ENCODE measurements at places on chromosomes 2 and 18.
A peak's percentile ranks its signal among the peaks of the same experiment; 100 is the strongest.

DNA sequence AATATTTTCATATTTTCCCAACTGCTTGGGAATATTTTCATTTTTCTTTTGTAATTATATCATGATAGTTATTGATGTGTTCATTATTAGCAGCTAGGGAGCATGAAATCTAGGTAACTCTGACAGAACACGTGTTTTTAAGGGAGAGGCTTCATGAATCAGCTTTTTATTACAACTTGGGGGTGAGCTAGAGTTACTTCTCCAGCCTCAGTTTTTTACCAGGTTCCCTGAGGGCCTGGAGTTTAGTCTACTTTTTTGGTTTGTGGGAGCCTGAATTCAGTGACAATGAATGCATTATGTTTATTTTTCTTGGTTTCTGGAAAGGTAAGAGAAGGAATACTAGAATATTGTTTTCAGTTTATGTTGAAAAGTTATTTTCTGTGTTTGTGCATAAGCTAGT is 18.0 kb downstream of the NAB1 start:
- DNase-seq = no peak

DNA sequence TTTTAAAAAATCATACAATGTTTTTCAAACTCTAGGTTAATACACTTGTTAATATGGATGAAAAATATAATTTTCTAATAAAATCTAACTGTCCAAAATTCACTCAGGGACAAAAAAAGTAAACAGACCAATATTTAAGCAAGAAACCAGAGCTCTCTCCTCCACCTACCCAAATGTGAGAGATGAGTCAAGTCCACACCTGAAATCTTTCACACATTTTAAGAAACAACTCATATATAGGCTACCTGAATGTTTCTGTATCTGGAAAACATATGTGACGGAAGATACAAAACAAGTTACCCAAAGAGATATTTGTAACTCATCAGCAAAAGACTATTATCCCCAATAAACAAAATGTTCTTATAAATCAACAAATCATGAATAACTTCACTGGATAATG is 20.2 kb downstream of the ZNF516 start:
- no peak for DNase-seq

- no peak for DNase-seq
These were observed 251.5 kb upstream of the MEX3C start for GRCh38 chr18:51448949-51449348.

GRCh38 chr18:55109818-55110414 is 150.7 kb upstream of the CCDC68 start:
- DNase-seq = no peak

DNA sequence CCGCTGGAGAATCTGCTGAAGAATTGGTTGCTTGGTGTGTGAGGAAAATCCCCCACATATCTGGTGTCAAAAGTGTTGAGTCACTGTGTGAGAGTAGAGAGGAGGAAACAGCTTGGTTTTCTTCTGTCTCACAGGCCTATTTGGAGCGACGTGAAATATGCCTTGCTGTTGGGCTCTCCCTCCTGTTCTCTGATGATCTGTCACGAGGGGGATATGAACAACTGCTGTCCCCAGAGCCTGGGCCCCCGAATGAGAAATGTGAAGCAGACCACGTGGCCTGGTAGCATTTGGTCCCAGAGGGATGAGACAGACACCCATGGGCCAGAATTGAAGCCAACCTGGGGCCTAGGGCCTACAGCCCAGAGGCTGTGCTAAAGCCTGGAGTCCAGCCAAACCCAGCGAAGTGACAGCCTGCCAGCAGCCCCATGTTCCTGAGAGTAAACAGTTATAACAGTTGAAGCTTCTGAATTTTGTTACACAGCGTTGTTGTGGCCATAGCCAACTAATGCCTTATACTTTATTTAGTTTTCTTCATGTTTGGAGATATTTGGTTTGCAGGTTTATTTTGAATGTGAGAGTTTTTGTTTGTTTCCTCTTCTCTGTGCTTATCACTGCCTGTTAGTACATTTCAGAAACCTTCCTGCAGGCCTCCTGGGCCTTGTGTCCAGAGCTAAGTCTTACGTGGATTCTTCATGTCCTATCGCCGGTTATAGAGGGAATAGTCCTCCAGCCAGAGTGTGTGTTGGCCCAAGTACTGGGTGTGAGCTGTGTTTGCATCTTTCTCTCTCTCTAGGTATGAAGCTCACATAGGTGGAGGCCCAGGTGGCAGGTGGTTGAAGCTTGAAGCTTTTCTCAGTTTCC is 18.7 kb upstream of the COLEC12 start:
- DNase-seq = peak; percentile 43

- peak; percentile 35 for DNase-seq
These were observed 1.6 kb downstream of the KLHL29 start for GRCh38 chr2:23386339-23387220.

GRCh38 chr2:133676392-133677130 is 108.3 kb upstream of the NCKAP5 start:
- no peak for DNase-seq

GRCh38 chr2:69151931-69152330 is 139.0 kb downstream of the ANTXR1 start:
- DNase-seq = no peak

GRCh38 chr18:41829647-41830516 is 125.2 kb upstream of the PIK3C3 start:
- DNase-seq = peak; percentile 18

GRCh38 chr2:102060792-102061191 is 69.0 kb downstream of the IL1R2 start:
- no peak for DNase-seq

DNA sequence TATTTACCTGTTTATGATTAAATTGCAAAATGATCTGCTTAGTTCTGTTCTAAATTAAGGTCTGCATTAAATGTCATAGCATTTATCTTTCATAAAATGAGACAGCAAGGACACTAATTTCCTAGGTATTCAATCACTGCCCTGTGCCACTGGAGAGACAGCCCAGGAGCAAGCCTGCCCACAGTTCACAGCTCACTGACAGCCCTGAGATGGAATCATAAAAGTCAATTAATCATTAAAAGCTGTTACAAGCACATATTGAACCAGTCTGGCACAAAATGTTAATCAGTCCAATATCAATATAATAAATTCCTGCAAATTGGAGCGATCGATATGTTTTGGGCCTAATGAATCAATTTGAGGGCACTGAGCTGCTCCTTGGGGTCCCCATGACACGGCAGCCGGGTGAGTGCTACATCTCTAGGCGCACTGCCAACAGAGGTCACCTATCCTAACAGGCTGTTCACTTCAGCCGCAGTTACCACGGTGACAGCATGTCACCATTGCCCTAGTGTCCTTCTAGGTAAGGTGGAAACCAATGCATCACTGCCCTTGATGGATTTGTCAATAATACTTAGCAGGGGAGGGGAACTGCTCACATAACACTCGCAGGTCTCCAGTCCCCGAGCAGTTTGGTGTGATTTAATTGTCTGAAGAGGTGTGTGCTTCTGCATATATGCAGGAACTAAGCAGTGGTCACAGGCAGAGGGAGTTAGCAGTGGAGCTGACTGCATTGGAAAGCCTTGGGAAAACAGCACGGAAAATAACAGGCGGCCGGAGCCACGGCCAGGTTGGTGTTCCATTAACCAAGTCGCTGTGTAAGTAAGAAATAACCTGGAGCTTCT is 47.3 kb downstream of the POU3F3 start:
- no peak for DNase-seq

- DNase-seq = peak; percentile 97
These were observed 25.2 kb downstream of the PSD4 start for GRCh38 chr2:113198790-113199612.

DNA sequence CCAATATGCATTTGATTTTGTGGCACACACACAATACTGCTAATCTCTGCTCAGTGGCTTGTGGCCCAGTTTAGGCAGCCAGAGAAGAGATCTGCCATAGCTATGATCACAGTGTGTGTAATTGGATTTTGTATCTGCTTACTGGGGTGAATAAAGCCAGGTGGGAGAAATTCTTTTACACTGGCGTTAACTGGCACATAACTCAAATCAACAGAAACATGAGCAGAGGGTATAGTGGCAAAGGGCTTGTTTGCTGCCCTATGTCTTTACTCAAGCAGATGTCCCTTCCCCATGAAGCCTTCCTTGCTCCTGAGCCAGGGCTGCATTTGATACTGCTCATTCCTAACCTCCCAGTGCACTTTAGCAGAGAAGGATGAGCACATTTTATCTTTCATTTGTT is 28.5 kb downstream of the STON1 start:
- DNase-seq = no peak

- no peak for DNase-seq
These were observed 10.2 kb downstream of the RNASEH1 start for GRCh38 chr2:3547915-3548314.

DNA sequence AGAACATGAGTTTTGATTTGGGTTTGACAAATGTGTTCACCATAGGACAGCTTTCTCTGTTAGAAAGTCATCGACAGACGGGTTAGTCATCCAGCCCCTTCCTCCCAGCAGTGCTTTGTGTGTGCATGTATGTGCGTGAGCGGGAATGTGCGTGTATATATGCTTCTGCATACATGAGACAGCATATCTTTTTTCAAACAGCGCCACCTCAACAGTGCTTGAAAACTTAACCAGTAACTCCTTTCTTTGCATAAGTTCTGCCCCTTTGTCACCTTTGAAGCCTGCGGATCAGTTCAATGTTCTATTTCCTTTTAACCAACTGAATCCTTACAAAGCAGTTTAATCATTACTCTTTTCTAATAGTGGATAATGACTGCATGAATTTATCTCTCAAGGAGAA is 351.4 kb downstream of the LPIN1 start:
- DNase-seq = no peak

GRCh38 chr2:171651667-171652415 is 35.4 kb upstream of the DYNC1I2 start:
- no peak for DNase-seq

DNA sequence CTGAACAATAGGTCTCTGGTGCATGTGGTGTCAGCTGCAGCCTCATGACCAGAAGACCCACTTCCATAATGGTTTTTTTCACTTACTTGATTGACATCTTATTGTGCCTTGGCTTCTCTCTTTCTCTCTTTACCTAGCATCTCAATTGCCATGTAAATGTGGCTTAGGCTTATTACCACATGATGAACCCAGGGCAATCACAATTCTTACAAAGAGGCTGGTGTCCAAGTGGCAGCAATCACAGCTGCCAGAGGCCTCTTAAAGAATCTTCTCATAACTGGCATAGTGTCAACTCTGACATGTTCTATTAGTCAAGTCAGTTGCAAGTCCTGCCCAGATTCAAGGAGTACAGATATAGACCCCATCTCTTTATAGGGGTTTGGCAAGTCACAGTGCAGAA is 1224.8 kb downstream of the SUCLG1 start:
- no peak for DNase-seq

- DNase-seq = no peak
These were observed 520.9 kb downstream of the CPS1 start for GRCh38 chr2:211077216-211077767.

- no peak for DNase-seq
These were observed 76.5 kb downstream of the BABAM2 start for GRCh38 chr2:27967076-27967475.

DNA sequence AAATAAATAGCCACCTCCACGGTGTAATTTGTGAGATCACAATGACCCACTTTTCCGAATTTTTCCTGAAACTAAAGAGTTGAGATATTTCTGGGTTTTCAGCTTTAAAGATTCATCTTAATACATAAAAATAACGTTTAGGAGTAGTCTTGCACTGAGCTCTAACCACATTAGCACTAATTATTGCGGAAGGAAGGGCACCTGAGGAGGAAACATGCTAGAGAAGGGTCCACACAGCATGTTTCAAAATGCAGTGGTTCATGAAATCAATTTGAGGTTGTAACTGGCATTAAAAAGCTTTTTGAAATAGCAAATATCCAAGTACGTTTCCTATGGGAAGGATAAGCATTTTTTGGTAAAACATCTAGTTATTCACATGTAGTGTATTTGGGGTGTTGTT is 8.4 kb downstream of the INPP4A start:
- DNase-seq = no peak

DNA sequence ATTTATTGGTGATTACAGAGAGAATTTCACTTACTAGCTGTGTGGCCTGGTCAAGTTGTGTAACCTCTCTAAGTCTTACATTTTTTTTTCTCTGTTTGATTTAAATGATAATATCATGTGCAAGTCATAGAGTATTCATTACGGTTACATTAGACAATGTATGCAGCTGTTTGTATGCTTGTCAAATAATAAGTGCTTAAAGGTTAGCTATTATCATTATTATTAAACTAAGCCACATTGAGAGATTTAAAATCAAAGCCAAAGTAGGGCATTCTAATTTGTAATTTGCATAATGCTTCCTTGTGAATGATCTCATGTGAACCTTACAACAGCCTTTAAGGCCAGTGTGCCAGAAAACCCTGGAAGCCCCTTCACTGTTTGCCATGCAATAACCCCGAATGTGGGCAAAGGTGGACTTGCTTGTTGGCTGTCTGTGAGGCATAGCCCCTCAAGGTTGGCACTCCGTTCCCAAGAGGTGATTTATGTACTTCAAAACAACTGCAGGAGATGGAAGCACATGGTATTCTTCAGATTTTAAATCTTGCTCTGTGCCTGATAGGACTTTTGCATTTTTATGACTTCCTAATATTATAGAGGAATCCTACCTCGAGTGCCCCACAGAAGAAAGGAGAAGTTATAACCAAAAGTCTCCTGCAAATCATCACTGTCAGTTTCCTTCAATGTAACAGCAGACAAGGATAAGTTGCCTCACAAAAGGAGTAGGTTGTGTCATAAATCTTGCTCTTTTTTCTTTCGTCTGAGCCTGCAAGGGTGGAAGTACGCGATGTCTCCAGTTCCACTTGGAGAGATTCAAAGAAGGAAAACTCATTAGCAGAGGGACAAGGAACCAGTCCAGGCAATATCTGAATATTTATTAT is 272.0 kb downstream of the TGIF1 start:
- DNase-seq = no peak

DNA sequence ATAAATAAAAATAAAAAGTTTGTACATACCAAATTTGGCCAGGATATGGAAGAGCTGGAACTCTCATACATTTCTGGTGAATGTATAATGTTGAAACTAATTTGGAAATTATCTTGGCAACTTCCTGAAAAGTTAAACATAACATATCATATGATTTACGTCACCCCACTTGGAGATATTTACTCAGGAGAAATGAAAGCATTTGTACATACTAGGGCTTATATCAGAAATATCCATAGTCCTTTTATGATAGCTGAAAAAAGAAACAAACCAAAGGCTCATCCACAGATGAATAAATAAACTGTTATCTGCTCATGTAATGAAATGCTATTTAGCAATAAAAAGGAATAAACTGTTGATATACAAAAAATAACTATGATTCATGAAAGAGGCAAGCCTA is 318.2 kb upstream of the NRXN1 start:
- DNase-seq = no peak

GRCh38 chr2:64765160-64765805 is 111.6 kb upstream of the SERTAD2 start:
- no peak for DNase-seq
